NK-92 treated with Interleukin-12 subunit alpha and Interleukin-12 subunit beta, amount 100 ng/mL, for 24 hours (cell line): ENCODE measurements at places on chromosomes 3 and 15.

DNA sequence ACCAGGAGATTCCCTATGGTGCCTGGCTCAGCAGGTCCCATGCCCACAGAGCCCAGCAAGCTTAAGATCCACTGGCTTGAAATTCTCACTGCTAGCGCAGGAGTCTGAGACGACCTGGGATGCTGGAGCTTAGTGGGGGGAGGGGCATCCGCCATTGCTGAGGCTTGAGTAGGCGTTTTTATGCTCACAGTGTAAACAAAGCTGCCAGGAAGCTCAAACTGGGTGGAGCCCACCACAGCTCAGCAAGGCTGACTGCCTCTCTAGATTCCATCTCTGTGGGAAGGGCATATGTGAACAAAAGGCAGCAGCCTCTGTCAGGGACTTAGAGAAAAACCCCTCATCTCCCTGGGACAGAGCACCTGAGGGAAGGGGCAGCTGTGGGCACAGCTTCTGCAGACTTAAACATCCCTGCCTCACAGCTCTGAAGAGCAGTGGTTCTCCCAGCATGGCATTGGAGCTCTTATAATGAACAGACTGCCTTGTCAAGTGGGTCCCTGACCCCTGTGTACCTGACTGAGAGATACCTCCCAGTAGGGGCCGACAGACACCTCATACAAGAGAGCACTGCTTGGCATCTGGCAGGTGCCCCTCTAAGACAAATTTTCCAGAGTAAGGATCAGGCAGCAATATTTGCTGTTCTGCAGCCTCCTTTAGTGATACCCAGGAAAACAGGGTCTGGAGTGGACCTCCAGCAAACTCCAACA, 231.5 kb upstream of the SETMAR start:
- no peak for DNase-seq

- peak; percentile 7 for DNase-seq
Observed at GRCh38 chr3:122484985-122485384, 29.8 kb downstream of the KPNA1 start.

- DNase-seq = no peak
Observed at GRCh38 chr3:54433846-54434245, 311.5 kb downstream of the CACNA2D3 start.

- no peak for DNase-seq
Observed at GRCh38 chr15:64443016-64443415, 17.4 kb upstream of the ZNF609 start.

GRCh38 chr15:39413558-39413957, 167.3 kb upstream of the THBS1 start:
- no peak for DNase-seq

- no peak for DNase-seq
Observed at GRCh38 chr3:69888040-69888942, 111.2 kb upstream of the SAMMSON start.

GRCh38 chr3:187247398-187247797, 44.1 kb downstream of the MASP1 start:
- no peak for DNase-seq

- DNase-seq = no peak
Observed at GRCh38 chr3:179768080-179768479, 115.2 kb downstream of the USP13 start.

DNA sequence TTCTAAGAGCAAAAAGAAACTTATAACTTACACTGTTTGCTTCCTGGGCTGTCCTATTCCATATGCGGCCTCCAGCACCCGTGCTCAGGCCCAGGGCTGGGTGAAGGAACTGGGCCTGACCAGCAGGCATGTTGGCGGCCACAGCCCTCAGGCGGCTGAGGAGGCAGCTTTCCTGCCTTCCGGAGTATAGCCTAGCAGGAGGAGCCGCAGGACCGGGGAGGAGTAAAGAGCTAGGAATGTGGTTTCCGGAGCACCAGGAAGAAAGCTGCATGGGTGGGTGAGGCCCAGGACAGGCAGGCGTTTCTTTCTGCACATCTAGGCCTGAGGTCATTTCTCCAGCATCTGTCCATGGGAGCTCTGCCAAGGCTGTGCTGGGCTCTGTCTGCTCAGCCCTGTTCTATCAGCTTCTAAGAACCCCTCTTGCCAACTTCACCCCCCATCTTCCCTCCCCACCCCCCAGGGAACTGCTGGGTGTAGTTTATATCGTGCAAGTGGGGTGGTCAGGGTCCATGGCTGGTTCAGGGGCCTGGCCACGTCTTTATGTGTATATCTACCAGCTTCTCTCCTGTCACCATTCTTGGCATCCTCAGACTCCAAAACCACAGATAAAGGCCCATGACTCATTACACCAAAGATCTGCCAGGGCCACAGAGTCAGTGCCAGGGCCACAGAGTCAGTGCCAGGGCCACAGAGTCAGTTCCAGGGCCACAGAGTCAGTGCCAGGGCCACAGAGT, 7.8 kb upstream of the KIF7 start:
- no peak for DNase-seq

GRCh38 chr3:12716605-12717151, 42.4 kb downstream of the TMEM40 start:
- no peak for DNase-seq

GRCh38 chr3:144431134-144431533, 459.5 kb downstream of the DIPK2A start:
- DNase-seq = no peak

- DNase-seq = no peak
Observed at GRCh38 chr15:49235446-49236124, 65.5 kb downstream of the GALK2 start.

- no peak for DNase-seq
Observed at GRCh38 chr3:976006-976405, 116.8 kb upstream of the CNTN6 start.

DNA sequence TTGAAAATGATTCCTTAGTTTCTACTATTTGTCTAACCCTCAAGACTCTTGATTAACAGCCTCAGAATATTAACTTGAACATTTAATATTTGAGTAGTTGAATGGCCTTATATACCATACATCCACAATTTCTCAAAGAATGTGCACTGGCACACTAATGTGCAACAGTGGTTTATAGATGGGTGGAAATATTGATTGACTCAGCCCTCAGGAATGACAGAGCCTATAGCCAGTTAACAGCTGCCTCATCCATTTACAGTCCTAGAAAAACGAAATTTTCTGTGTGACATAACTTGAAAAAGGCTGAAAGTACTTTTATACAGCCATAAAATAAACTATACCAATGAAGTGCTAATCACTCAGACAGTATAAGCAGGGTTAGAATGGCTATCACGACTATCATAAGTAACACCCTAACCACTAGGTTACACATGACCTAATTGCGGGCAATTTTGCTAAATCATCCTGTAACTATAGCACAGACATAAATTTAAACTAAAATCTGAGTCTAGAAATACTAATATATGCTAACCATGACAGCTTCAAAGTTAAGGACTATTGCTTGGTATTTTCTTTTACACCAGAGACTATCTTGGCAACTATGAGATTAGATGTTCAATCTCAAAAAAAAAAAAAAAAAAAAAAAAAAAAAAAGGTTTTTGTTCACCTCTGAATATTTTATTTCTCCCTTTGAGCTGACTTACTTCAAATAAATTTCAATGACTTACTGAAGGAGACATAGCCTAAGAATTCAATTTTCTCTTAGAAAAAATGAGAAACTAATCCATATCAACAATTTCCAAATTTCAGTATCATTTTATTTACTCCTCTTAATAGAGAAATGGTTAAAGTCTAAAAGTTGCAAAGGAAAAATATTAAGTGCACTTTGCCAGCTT, 9.3 kb downstream of the SECISBP2L start:
- DNase-seq = no peak

DNA sequence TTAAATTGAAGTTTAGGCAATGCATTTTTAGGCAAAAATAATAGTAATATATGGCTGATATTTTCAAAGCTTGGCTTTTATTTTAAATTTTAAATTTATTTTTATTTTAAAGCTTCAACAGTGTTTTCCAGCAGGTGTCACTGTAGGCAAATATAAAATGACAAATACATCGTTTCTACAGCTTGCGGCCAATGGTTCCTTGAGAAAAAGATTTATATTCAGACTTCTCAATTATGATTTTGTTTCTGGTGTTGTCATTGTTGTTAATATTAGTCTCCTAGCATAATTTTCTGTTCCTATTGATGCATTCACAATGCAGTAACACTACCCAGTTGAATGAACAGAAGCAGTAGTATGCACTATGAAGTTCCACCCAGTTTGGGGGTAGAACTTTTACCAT, 220.7 kb upstream of the DNAJC19 start:
- no peak for DNase-seq

GRCh38 chr3:126061301-126062032, 22.5 kb downstream of the SLC41A3 start:
- DNase-seq = no peak

- DNase-seq = no peak
Observed at GRCh38 chr3:16253601-16254000, 11.1 kb downstream of the DPH3 start.

DNA sequence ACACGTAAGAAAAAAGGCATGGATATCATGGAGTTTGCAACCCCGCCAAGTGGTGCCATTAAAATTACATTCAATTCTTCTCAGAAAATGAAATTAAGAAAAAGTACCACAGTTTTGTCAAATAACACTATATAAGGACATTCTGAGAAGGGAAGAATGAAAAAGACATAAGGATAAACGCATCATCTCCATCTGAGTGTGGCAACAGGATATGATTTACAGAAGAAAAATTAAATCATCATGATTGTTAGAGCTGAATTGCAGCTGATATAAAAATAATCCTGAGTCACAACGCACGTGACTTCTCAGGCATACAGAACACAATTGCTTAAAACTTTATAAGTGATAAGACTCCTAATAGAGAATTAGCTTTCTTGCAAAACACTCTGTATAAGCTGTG, 133.8 kb downstream of the GREM1 start:
- no peak for DNase-seq

DNA sequence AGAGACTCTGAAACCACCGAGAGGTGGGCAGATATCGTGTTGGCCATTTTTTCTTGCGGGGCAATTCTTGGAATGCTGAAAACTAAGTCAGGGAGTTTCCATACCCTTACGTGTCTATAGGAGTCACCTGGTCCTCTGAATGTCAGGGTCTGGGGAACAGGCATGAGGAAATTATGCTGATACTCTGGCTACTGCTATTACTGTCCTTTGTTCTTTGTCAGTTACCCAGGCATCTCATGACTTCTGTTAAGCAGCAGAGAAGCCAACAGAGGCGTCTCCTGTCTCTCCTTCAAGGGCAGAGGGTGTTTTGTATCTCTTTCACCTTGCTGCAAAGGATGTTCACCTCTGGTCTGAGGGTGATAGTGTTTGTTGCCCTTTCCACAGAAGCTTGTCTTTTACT, 559.5 kb upstream of the CCDC54 start:
- DNase-seq = no peak

GRCh38 chr3:150783920-150784746, 21.2 kb upstream of the SIAH2 start:
- DNase-seq = no peak

- DNase-seq = no peak
Observed at GRCh38 chr3:7106635-7107034, 245.7 kb downstream of the GRM7 start.

DNA sequence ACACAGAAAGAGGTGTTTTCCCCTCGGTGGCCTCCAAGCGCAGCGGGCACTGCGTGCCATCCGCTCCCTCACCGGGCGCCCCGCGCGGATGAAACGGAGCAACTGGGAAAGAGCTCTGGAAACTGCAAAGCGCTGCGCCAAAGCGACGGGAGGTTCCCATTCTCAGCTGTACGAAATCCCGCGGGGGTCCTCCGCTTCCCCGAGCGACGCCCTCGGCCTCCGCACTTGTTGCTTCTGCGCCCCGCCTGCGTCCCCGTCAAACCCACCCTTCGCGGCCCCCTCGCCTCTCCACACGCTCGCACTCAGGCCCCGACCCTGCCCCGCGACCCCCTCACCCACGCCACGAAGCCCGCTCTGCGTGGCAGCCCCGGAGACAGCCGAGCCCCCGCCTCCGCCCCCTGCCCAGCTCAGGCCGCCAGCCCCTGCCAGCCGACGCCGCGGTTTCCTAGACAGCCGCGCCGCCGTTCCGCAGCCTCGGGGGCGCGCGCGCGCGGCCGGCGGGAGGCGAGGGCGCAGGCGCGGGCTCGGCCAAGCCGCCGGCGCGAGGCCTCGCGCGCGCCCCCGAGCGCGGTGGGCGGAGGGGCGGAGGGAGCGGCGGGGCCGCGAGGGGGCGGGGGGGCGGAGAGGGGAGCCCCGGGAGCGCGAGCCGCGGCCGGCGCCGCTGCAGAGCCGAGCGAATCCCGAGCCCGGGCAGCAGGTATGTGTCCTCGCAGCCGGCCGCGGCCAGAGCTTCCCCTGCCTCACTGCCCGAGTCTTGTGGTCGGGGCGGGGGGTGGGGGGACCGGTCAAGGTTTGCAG, at the start of gene TMEM266:
Gene TMEM266 (plus strand): TSS at position 666 of the 798 bp plus-strand sequence. CDS start 74,279 bp downstream, outside the sequence.
- DNase-seq = no peak

DNA sequence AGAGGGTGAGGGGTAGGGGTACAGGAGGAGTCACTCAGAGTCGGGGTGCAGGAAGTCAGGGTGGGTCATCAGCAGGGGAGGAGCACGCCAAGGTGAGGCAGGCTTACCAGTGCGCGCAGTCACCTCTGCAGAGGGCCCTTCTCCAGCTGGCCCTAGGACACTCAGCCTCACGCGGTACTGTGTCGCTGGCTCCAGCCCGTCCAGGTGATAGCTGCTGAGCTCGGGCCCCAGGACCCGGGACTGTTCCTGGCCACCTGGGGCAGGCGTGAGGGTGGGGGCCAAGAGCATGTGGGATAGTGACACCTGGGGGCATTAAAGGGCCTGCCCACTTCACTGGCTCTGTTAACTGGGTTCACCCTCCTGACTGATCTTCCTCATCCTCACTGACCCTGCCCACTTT, 7.4 kb downstream of the COL7A1 start:
- DNase-seq = no peak

- no peak for DNase-seq
Observed at GRCh38 chr3:27171113-27171512, 198.1 kb downstream of the NEK10 start.

DNA sequence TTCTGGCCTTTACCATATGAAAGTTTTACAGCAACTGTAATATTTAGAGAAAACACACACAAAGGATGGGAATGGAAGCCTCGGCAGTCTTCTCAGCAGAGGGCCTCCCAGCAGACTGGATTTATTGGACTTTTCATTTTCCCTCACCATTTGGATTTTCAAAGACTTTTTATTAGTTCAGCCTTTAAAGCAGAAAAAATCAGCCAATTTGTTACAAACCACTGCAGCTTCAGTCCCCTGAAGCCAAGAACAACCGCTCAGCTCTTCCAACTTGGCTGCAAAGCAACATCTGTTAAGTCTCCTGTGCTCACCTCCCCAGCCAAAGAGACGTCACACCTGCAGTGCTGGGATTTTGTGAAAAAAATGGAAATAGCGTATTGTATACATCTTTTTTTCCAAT, 120.8 kb downstream of the GMPS start:
- DNase-seq = no peak

GRCh38 chr3:23343509-23343908, 140.4 kb downstream of the UBE2E2 start:
- DNase-seq = no peak
